ENCODE measurements at places on chromosomes 12 and 14.

- no peak for DNase-seq
Measured at GRCh38 chr12:126545411-126545810, 1480.2 kb downstream of the AACS start.

GRCh38 chr12:5473783-5474116 lies 41.8 kb downstream of the NTF3 start:
- no peak for DNase-seq

DNA sequence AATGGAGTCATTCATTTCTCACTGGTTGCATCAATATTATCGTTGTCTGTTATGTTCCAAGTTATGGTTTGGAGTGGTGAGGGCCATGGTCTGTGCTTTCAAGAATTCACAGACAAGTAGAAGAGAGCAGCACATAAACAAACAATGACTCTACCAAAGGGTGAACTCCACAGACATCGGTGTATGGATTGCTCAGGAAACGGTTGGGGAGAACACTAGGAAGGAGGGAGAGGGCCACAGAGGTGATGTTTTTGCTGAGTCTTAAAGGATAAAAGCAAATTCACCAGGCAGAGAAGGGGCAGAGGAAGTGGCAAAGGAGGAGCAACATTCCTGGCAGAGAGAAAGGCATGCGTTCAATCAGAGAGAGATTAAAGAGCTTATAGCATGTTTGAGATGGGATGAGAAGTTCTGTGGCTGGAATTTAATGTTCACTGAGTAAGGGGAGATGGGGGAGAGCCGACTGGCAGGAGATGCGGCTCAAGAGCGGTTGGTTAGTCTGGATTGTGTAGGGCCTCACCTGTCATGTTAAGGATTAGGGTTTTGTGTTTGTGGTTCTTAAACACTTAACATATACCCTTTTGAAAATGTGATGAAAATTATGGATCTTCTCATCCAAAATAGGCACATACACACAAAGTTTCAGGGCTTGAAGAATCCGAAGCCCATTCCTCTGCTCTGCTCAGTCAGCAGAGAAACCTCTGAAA lies 42.3 kb upstream of the FRMD6 start:
- DNase-seq: no peak

- no peak for DNase-seq
Measured at GRCh38 chr14:53622447-53622846, 334.2 kb downstream of the BMP4 start.

- DNase-seq: peak; percentile 46
Measured at GRCh38 chr14:33432407-33433023, 493.8 kb downstream of the NPAS3 start.

- no peak for DNase-seq
Measured at GRCh38 chr14:32757568-32757967, 181.1 kb upstream of the NPAS3 start.

DNA sequence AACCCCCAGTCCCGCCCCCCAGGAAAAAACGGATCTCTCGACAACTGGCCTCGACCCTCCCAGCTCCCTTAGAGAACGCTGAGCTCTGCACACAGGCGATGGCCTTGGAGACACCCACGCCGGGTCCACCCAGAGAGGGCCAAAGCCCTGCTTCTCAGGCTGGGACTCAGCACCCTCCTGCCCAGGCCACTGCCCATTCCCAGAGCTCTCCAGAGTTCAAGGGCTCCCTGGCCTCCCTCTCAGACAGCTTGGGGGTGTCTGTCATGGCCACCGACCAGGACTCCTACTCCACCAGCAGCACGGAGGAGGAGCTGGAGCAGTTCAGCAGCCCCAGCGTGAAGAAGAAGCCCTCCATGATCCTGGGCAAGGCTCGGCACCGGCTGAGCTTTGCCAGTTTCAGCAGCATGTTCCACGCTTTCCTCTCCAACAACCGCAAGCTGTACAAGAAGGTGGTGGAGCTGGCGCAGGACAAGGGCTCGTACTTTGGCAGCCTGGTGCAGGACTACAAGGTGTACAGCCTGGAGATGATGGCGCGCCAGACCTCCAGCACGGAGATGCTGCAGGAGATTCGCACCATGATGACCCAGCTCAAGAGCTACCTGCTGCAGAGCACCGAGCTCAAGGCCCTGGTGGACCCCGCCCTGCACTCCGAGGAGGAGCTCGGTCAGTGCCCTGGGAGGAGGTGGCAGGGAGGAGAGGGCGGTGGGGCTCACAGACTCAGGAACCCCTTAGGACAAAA lies 95.8 kb downstream of the LGMN start:
- DNase-seq: no peak

GRCh38 chr12:89134213-89134770 lies 218.0 kb downstream of the DUSP6 start:
- DNase-seq: peak; percentile 75
